ENCODE measurements at places on chromosomes 5 and 9. TPM values are rescaled to one million over a fixed set of nuclear protein-coding genes. Genes with fewer than 3 reads are reported as not detected.

GRCh38 chr9:136526625-136527066 lies 19.2 kb downstream of the NOTCH1 start:
- H3K36me3 ChIP-seq: no peaks in the 10 kb centered on the region
- H3K4me1 ChIP-seq: peaks cover 15% of the 10 kb centered on the region
- H3K4me3 ChIP-seq: no peak overlapping the region
- H3K27ac ChIP-seq: no peak overlapping the region
- no peaks in the 10 kb centered on the region for H3K27me3 ChIP-seq

GRCh38 chr9:113738496-113738892 lies 137.6 kb upstream of the ZNF618 start:
- no peaks in the 10 kb centered on the region for H3K4me1 ChIP-seq
- H3K27me3 ChIP-seq: peaks cover 15% of the 10 kb centered on the region
- H3K27ac ChIP-seq: no peak overlapping the region
- no peak overlapping the region for H3K4me3 ChIP-seq
- no peak for DNase-seq
- H3K36me3 ChIP-seq: no peaks in the 10 kb centered on the region

GRCh38 chr5:62661126-62661525 lies 82.5 kb downstream of the LRRC70 start:
- no peaks in the 10 kb centered on the region for H3K4me1 ChIP-seq
- DNase-seq: no peak
- no peak overlapping the region for H3K4me3 ChIP-seq
- H3K36me3 ChIP-seq: no peaks in the 10 kb centered on the region
- no peaks in the 10 kb centered on the region for H3K27me3 ChIP-seq

- H3K27ac ChIP-seq: no peak overlapping the region
- DNase-seq: no peak
- no peak overlapping the region for H3K4me3 ChIP-seq
- H3K4me1 ChIP-seq: no peaks in the 10 kb centered on the region
Observed at GRCh38 chr5:161530700-161531099, 15.8 kb downstream of the GABRB2 start.

DNA sequence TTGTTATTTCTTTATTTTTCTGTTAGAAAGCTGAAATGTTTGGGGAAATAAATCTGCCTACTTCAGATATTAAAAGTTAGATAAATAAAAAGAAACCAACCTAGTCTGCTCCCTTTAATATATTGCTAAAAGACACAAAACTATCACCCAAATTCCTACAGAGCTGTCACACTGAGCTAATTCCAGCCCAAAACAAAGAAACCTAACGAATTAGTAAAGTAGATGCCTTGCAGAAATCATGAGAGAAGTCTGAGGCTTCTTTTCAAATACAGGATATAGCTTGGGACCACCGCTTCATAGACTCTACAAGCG lies 122.2 kb upstream of the LMX1B start:
- DNase-seq: no peak
- no peaks in the 10 kb centered on the region for H3K4me1 ChIP-seq
- H3K36me3 ChIP-seq: no peaks in the 10 kb centered on the region
- H3K4me3 ChIP-seq: no peak overlapping the region
- no peaks in the 10 kb centered on the region for H3K27me3 ChIP-seq

DNA sequence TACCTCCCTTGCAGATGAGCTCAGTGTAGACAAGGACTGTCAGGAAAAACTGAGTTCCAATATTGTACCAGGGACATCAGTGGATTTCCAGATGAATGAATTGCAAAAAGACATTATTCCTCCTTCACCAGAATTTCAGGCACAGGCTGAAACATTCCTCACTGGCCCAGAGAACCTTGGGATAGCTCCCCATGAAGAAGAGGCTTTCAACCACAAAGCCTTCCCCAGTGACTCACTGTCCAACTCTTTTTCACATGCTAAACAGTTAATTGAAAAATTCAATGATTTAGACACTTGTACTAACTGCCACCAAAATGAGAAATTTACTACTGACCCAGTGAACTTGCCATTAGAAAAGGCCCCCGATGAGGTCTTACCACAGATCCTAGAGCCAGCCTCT lies 144.5 kb downstream of the UNC13B start:
- H3K4me3 ChIP-seq: no peak overlapping the region
- H3K4me1 ChIP-seq: peaks cover 6% of the 10 kb centered on the region
- peaks cover 71% of the 10 kb centered on the region for H3K27me3 ChIP-seq
- no peak for DNase-seq
- H3K36me3 ChIP-seq: no peaks in the 10 kb centered on the region

- no peak overlapping the region for H3K27ac ChIP-seq
- H3K27me3 ChIP-seq: peaks cover 15% of the 10 kb centered on the region
- no peaks in the 10 kb centered on the region for H3K4me1 ChIP-seq
Observed at GRCh38 chr9:127347831-127348776, 48.9 kb upstream of the SLC2A8 start.

Gene PCDHA11
- total RNA-seq: not detected

Gene GPX3
- total RNA-seq: not detected

Gene SLF1
- 10.7 TPM for total RNA-seq

Gene FOXD4L5
- total RNA-seq: 0.26 TPM

Data from activated T-cell treated with anti-CD3 and anti-CD28 coated beads, Interleukin-2, amount 50 U/mL, for 72 hours (primary cell).